ENCODE measurements at places on chromosomes 12 and 14.

DNA sequence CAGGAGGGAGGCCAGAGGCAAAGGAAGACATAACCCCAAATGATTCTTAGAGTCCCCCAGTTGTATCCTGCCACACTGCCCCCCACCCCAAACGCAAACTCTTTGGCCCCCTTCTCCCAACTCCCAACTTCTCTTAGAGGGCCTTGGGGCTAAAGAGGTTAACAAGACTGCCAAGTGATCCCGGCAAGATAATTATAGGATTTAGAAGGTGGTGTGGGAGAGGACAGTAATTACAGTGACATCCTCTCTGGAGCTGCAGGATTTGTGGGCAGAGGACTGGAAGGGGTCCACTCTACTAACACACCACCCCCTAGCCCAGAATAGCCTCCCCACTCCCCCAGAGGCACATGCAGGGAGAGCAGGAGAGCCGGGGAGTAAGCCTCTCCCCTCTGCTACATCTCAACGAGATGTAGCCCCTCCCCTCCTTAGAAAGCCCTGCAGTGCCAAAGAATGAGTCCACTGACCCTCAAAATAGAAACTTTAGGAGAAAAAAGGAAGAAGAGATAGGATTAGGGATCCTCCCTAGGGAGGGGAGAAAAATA is 5.3 kb upstream of the GDF11 start:
- no peak for DNase-seq

GRCh38 chr12:117580718-117581062 is 219.3 kb upstream of the NOS1 start:
- no peak for DNase-seq

DNA sequence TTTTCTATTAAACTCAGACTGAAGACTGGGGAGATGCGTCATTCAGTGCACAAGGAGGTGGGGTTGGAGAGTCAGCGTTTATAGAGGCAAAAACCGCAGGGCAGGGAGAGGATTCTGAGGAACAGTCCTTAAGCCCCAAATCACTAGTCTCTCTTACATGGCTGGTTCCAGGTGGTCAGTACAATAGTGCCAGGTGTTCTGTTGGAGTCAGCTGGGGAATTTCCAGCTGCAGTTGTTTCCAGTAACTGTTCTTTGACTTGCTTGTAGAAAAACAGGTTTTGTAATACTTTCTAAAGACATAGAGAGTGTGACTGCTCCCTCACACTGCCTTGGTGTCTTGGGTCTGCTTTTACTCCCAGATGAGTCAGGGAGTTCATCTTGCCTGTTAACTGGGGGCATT is 192.2 kb downstream of the TMTC3 start:
- DNase-seq = no peak

DNA sequence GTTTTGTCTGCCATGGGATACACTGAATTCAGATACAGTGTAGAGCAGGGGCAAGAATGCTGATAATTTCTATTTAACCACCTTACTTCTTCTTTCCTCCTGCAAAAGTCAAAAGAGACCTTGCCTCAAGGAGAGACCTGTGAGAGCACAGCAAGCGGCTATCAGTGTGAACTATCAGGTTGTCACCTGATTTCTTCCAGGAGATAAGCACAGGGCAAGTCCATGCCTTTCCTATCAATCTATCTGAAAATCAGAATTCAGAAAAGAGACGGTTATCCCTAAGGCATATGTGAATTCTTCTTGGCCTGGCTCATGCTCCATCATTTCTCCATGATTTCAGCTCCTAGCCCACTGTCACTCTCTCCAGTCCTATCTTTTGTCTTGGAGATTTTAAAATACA is 128.9 kb upstream of the CCND2 start:
- no peak for DNase-seq

- DNase-seq = no peak
Observed at GRCh38 chr14:39376667-39377403, 55.4 kb downstream of the FBXO33 start.

DNA sequence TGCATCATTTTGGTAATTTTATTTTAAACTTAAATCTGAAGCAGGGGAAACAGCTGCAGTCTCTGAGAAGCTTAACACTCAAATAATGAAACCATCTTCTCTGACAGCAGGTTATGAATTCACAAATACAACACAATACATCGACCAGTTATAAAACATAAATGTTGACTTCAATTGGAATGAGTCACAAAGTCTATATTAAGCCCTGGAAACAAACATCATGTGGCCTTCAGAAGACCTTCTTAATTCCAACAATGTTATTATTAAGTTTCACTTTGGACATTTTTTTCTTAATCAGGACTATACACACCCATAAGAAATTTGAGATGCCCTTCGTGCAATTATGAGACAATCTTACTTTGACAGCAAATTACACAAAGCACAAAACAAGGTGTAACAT is 68.9 kb downstream of the CEP128 start:
- DNase-seq = no peak

GRCh38 chr14:49882826-49883694 is 9.8 kb upstream of the ARF6 start:
- DNase-seq = no peak

GRCh38 chr14:33836203-33836899 is 114.5 kb downstream of the EGLN3 start:
- DNase-seq = no peak

DNA sequence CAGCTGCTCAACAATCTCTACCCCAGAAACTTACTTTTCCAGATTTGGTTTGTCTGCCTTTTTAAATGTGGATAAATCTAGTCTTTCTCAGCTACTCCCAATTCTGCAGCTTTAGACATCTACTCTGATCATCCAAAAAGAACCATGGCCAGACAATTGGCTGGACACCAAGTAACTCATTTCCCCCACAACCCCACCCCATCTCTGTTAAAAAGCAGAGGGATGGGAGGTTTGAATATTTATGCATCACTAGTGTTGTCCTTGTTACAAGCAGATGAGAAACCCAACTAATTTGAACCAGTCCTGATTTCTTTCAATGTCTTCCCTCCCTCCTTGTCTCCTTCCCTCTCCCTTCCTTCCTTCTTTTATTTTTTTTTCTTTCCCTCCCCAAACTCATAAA is 391.9 kb downstream of the GALC start:
- DNase-seq = no peak

DNA sequence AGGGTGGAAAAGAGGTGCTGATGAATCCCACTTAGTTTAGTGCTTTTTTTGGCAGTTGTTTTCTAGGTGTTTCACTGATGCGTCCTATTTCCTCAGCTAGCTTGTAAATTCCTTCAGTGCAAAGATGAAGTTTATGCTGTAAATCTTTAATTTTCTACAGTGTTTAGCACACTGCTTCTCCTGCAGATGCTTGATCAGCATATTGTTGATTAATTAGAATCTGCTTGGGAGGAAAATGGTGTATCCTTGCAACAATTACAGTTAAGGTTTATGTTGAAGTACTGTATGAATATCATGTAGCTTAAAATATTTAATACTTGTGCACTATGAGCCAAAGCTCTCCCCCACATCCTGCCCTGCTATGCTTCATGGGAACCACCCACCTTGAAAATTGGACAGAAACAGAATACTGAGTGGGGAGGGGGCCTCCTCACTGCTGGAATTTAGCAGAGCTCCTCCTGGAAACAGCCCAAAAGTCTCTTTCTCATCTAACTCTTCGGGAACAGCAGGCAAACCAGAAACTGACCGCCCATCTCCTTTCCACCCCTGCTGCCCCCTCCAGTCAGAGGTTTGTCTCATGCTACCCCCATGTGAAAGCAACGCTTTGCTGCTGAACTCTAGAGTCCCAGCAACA is 20.3 kb upstream of the DHRS4 start:
- DNase-seq = no peak

DNA sequence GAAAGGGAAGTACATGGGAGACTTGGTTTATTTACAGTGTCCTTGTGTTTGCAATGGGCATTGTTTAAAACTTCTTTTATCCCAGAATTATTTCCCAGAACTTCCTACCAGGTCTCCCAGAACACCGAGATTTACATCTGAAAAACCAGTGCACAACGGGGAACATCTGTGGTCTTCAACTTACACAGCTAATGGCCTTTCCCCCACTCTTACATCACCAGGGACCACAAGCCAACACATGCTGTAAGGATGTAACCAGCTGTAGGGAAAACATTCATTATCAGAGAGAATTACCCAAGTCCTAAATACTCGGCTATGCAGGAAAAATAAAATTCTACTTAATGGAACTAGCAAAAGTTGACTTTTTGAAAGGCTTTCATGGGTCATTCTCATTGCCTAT is 267.6 kb downstream of the DUSP6 start:
- DNase-seq = no peak

GRCh38 chr12:64739778-64740177 is 19.4 kb downstream of the GNS start:
- no peak for DNase-seq

- no peak for DNase-seq
Observed at GRCh38 chr14:52265253-52265652, 2.2 kb upstream of the PTGDR start.

GRCh38 chr14:52008136-52008535 is 18.8 kb downstream of the RTRAF start:
- no peak for DNase-seq

GRCh38 chr14:70203686-70204085 is 14.9 kb upstream of the SLC8A3 start:
- DNase-seq = no peak

GRCh38 chr14:32014057-32014456 is 63.0 kb upstream of the ARHGAP5 start:
- no peak for DNase-seq

GRCh38 chr12:39412210-39412609 is 30.7 kb downstream of the KIF21A start:
- DNase-seq = no peak

DNA sequence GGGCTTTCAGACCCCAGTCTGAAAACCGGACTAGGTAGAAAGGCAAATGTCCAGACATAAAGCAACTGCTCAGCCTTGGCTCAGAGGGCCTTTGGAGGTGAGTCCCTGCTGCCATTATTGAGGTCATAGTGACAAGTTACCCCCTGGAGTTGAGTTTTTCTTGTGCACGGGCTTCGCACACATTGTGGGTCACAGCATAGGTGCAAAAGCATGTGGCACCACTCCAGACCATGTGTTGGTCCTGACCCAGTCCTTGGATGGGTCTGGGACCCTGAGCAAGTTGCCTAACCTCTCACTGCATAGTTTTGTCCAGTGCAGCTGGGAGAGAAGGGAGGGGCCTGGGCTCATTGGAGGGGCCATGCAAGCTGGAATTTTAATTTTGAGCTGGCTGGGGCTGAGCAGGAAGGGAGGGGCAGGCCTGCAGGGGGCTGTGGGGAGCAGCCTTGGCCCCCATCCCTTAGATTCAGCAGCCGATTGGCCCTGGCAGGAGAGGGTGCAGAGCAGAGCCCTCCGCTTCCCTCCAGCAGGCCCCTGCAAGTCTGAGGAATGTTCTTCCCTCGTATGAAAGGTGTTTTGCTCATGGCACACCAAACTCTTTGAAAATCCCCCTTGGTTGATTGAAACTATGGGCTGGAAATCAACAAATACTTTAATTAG is 4.2 kb upstream of the KRT5 start:
- no peak for DNase-seq

Data from activated naive CD4-positive, alpha-beta T cell (primary cell).